Stimulated activated CD4-positive, alpha-beta T cell treated with anti-CD3 and anti-CD28 coated beads, Interleukin-15, amount 100 ng/mL, for 48 hours (primary cell): ENCODE measurements at places on chromosomes 5 and 9.

DNA sequence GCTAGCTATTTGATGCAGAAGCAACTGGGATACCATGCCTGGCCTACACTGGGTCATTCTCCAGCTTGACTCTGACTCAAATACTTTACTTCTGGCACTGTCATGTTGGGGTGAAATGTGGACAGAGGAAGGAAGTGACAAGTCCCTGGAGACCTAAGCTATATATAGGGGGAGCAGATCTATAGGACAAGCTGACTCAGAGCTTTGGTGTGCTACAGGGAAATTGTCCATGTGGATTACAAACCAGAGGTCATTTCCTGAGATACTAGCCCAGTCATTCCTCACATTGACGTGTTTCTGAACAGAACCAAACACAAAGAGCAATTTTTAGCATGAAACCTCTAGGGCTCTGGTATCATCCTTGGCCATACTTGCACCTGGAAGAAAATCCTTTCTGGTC is 531.6 kb upstream of the CLINT1 start:
- DNase-seq, result no peak

- DNase-seq, result no peak
These were observed 81.0 kb upstream of the SLC25A51 start for GRCh38 chr9:37984672-37985611.

- DNase-seq, result no peak
These were observed 518 bp upstream of the FAM13B start for GRCh38 chr5:138033386-138033808.

DNA sequence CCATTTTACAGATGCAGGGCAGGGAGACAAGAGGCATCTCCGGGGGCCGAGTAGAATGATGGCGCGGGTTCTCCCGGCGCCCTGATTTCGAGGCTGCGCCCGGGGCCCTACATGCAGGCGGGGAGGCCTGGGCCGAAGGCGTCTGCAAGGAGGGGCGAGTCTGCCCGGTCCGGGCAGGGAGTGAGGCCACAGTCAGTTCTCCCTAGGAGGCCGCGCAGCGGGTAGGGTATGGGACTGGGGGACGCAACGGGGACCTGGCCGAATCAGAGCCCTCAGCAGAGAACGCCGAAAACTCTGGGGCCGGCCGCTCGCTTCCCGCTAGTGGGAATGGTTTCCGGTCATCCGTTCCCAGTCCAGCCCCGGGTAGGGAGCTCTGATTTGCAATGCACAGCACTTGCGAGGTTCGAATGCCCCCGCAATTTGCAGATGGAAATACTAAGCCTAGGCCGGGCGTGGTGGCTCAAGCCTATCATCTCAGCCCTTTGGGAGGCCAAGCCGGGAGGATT is 6.4 kb downstream of the TLX3 start:
- DNase-seq, result no peak

GRCh38 chr9:70285246-70285645 is 26.5 kb downstream of the SMC5 start:
- DNase-seq, result no peak

DNA sequence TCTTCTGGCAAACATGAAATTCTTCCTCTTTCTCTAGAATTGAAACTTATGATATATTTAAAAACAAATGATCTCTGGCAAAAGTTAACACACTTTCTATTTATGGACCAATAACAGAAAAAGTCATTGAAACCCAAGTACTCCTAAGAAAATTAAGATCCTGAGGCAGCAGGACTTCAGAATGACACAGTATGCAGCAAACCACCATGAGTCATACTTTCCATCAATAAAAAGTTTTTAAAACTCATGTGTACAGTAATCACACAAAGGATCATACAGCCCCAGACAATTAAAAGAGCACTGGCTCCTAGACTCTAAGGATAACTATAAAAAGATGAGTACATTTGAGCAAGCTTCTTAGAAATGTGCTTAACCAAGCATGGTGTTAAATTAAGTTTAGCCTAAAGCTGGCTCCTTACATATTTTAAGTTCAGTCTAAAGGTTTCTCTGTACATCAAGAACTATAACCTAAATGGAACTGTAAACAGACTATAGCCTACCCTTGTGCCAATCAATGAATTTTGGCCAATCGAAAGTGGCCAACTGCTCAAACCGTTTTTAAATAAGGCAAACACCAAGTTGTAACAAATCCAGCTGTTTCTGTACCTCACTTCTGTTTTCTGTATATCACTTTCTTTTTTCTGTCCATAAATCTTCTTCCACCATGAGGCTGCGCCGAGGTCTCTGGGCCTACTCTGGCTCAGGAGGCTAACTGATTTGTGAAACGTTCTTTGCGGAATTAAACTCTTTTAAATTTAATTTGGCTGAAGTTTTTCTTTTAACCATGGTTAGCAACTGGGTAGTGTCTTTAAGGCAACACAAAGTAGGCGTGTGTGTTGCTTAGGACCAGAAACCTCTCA is 232.1 kb upstream of the PIK3R1 start:
- no peak for DNase-seq

DNA sequence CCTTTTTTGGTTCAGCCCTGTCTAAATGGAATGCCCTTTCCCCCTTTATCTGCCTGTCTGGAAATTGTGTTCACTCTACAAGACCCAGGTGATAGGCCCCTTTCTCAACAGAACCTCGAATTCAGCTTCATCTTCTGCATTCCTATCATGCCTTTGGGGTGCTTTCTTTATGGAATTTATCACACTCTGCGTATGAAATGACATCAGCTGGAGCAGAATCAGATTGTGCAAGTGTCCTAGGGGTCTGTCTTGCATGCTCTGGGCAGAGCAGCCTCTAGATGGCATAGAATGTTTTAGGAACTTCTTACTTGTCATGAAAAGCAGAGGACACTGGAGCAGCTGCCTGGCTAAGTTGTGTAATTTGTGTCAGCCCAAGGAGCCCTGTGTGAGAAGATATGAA is 84.9 kb downstream of the ISL1 start:
- DNase-seq, result no peak

GRCh38 chr5:146082798-146083197 is 22.6 kb downstream of the PLAC8L1 start:
- DNase-seq, result no peak

- peak; percentile 43 for DNase-seq
These were observed 176.7 kb upstream of the DMAC1 start for GRCh38 chr9:7976167-7976755.

- DNase-seq, result no peak
These were observed 724 bp downstream of the NR2F1-AS1 start for GRCh38 chr5:93580063-93580926.

- no peak for DNase-seq
These were observed 150.6 kb downstream of the MCTP1 start for GRCh38 chr5:95134326-95134725.

GRCh38 chr5:120228262-120229031 is 235.7 kb upstream of the PRR16 start:
- no peak for DNase-seq

DNA sequence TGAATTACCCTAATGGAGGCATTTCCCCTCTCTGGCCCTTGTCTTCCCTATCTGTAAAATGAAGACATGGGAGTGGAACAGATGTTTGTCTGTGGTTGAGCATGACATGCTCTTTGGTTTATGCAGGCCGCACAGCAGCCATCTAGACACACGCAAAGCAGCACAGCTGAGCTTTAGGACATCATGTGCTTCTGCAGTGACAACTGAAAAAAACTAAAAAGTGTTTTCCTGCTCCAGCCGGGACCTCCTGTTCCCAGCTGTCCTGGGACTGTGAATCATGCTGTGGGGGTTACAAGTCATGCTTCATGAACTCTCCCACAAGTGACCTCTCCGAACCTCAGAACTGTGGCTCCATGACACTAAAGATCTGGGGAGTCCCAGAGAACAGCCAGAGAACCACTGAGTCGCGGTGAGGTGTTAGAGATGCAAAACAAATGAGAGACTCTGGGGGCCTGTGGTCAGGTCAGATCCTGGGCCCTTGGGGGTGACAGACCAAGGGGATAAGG is 1.7 kb downstream of the SMIM3 start:
- DNase-seq, result no peak

- no peak for DNase-seq
These were observed 52.0 kb downstream of the PJA2 start for GRCh38 chr5:109357807-109358206.

DNA sequence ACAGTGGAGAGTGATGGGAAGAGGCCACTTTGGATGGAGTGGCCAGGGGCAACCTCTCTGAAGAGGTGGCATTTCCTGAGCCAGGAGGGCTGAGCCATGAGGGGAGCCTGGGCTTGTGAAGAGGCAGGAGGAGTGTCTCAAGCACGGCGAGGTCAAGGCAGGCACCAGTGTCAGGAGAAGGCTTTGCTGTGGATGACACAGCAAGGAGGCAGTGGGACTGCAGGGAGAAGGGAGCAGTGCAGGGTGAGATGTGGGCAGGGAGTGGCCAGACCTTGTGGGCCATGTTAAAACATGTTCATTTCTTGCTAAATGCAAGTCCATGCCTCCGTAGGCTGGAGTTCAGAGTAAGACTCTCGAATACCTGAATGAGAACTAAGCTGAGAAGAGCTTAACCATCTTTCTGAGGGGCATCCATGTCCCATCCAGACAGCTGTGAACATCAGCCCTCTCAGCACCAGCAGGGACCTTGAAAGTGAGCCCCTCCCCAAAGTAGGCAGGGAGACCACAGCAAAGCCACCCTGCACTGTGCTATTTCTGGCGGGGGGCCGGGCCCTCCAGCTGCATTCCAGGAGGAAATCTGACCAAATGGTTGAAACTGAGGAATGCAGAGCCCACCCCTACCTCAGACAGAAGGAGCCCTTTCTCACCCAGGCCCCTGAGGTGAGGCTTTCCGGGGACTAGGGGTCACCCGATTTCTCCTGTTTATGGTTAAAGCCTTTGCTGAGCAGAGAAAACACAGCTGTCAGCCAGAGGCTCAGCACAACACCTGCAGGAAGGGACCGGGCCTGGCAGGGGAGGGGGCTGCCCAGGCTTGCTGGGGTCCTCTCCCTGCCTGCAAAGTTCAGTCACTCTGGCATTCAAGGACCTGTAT is 16.1 kb upstream of the ARSI start:
- DNase-seq, result no peak

- no peak for DNase-seq
These were observed 48.0 kb upstream of the POU5F2 start for GRCh38 chr5:93789173-93790067.

- no peak for DNase-seq
These were observed 47.1 kb upstream of the C5orf47 start for GRCh38 chr5:173941758-173942401.

- DNase-seq, result no peak
These were observed 1.1 kb upstream of the DOCK2 start for GRCh38 chr5:169635936-169636335.

DNA sequence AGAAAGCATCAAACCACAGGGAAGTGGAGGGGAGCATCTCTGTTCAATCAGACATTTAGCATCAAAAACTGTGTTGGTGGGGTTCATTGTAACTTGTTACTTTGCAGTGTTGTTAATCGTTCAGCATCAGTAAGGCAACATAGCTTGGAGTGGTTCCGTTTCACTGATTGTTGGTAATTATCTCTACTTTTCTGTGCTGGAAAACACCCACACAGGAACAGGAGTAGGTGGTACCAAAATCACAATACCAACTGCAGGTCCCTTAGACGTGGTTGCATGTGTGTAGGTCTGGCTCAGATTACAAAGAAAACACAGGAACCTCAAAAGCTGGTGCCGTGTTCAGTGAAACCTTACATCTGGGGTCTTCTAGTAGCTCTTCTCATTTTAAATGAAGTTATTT is 146.8 kb downstream of the RNF180 start:
- DNase-seq, result no peak

- no peak for DNase-seq
These were observed 92.1 kb downstream of the ZCCHC7 start for GRCh38 chr9:37212435-37212834.

DNA sequence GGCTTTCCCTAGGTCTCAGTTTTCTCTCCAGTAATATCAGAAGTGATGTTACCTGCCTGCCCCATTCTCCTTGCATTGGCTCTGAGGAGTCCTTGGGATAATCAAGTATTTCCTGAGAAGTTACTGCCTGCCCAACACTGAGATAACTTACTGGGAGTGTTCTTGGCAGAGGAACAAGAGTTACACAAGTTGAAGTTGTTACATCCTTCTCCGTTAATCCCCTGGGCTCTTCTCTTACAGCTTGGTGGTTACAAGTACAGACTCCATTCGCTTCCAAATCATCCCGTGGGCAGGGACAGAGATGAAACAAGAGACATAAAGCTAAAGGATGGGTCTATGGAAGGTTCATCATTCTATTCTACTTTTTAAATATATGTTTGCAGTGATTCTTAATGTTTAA is 74.1 kb upstream of the SAP30L start:
- no peak for DNase-seq

DNA sequence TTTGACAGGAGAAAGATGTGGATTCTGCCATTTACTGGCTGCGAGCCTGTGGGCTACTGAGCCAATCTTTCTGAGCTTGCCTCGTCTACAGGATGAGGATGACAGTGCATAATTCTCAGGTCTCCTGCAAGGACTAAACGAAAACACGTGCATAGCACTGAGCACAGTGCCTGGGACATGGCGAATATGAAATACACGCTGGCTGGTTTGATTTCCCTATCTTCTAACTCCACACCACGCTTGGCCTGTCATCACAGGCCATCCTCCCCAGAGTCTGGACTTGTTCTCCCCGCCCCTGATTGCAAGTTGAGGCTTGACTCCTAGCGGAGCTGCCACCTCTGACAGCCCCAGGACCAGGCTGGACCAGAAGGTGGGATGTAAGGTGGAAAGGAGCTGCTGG is 37.9 kb downstream of the ARPC5L start:
- DNase-seq, result no peak

- DNase-seq, result no peak
These were observed 23.4 kb downstream of the C9orf50 start for GRCh38 chr9:129597355-129598088.

- no peak for DNase-seq
These were observed 340.0 kb downstream of the GABRG2 start for GRCh38 chr5:162407614-162408013.

DNA sequence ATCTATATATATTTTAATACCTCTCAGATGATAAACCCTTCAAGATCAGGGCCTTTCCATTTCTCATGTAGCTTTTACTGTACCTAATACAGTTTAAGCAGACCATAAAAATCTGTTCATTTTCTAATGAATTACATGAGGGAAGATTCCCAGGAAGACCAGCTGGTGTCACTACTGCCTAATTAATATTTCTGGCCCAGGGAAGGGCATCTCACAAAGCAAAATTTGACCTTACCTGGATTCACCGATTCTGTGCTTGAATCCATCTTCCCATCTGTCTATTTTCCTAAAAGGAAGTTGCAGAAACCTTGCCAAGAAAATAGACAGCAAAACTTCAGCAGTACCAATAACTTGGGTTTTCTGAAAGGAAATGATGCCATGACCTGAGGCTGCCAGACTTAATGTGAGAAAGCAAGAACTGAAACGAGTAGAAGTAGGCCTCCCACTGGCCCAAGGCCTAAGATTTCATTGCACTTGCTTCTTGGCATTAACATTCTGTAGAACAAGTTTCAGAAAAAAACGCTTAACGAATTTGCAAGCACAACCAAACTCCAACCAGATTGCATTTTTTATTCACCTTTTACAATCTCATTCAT is 83.0 kb upstream of the GLIS3 start:
- DNase-seq, result no peak

- no peak for DNase-seq
These were observed 110.2 kb upstream of the DAPK1 start for GRCh38 chr9:87387351-87388011.

GRCh38 chr5:74763504-74763903 is 3.4 kb downstream of the GFM2 start:
- DNase-seq, result no peak
